Right cardiac atrium (tissue), 5 donors: ENCODE measurements at places on chromosomes 4 and X. TPM values are rescaled to one million over a fixed set of nuclear protein-coding genes. Genes with fewer than 3 reads are reported as not detected.

GC gene
- total RNA-seq = not detected

MID1IP1 gene
- total RNA-seq = 27.1 TPM

DMRTC1 gene
- 0.26 TPM for total RNA-seq

F9 gene
- not detected for total RNA-seq

VEGFC gene
- 11.4 TPM for total RNA-seq

RNF212 gene
- total RNA-seq = 1.0 TPM

COX7B2 gene
- not detected for total RNA-seq

WNK3 gene
- total RNA-seq = 4.3 TPM

HGFAC gene
- 0.31 TPM for total RNA-seq

DCHS2 gene
- total RNA-seq = not detected

DUX4 gene
- not detected for total RNA-seq

DCAF12L1 gene
- total RNA-seq = not detected

S100G gene
- total RNA-seq = not detected

MAMLD1 gene
- 3.1 TPM for total RNA-seq

LONRF3 gene
- 6.3 TPM for total RNA-seq

DCAF12L2 gene
- total RNA-seq = 0.26 TPM

RPA4 gene
- 0.29 TPM for total RNA-seq

RHOH gene
- 0.57 TPM for total RNA-seq
